ENCODE measurements at places on chromosomes 16 and 17.

DNA sequence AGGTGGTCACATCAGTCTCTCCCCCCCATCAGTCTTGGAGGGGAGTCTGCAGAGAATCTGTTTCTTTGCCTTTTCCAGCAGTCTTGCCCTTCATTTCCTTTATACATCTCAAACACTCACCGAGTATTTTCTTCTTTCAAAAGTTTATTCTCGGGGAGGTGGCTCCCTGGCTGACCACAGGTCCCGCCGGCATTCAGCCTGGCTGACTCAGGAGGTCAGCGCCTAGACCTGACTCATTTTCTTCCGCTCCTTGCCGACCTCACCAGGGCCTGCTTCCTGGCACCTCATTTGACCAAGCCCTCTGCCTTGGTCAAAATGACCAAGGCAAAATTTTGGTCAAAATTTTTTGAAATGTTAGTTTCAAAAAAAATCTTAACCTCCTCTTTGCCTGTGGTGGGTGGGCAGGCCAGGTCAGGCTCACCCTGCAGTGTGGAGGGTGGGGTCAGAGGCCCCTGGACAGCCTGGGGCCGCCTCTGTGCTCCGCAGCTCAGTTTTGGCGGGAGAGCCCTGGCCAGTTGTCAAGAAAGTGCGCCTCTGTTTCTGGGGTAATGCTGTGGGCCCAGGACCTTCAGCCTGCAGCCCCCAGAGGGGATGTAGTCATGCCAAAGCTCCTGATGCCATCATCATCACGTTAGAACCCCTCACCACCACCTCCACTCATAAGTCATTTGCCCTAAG, 165.6 kb downstream of the SPECC1 start:
- no peak for DNase-seq

DNA sequence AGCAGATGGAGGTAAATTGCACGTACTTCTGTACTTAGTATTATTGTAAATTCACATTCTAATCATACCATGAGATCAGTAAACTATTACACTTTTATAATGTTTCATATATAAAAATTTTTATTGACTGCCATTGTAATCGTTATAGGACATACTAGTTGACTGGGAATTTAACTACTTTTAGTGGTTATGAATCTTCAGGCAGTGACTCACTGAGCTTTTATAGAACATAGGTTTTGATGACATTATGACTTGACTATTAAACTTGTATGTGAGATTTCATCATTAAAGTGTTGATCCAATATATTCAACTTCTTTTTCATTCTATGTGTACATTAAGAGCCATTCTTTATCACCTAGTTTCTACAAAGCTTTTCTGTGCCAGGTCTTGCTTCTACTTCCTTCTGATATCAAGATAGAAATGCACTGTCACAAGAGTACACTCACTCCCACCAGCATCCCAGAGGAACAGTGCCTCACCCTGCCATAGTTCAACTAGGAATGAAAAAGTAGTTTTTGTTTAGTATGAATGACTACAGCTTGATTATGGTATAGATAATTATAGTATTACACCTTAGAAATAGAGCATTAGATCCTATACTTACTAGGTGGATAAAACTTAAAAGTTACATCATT, 142.4 kb upstream of the RBL2 start:
- DNase-seq, result no peak

DNA sequence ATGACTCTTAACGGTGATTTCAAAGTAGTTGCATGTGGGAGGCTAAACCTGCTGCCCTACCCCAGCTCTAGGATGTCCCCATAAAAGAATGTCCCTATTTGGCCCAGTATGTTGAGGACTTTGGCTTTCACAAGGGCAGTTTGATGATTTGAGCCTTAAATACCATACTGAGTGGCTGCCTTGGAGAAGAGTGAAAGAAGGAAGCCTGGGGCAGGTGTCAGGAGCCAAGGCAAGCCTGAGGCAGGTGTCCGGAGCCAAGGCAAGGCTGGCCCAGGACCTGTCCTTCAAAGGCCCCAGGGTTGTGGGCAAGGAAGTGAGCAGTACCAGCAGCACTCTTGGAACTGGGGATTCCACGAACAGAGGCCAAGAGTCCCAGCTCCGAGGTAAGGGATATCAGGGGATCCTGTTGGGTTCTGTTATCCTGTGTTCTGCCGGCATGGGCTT, 18.6 kb downstream of the ST6GALNAC2 start:
- DNase-seq, result no peak

DNA sequence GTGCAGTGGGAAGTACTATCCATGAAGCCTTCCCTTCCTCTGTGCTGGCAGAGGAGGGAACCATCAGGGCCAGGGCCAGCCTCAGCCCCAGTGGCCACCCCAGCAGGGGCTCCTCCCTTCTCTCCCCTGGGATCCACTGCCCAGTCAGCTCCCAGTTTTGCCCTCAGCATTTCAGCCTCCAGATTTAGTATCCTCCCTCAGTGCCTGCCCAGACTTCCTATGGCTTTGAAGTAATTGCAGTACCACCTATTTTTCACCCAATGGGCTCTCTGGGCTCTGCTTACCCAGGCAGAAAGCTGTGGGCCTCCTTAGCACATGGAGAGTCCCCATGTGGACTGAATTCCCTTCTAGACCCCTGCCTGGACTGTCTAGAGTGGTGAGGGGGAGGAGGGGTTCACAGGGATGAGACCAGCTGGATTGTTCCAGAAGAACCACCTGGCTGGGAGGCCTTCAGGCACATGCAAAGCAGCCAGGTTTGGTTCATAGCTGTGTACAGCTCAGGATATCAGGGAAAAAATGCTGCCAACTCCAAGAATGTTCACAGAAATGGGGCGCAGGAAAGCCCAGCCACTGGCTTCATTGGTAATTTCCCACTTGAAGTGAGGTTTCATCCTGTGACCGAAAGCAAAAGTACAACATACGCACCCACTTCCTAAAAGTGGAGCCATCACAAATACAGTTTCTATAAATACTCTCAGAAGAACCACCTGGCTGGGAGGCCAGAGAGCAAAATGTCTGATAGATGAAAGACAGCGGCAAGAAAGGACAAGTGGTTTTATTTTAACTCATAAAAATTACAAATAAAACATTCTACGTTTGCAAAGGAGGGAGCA, 15.2 kb upstream of the HERPUD1 start:
- no peak for DNase-seq

- peak; percentile 13 for DNase-seq
These were observed 189.4 kb upstream of the CDH8 start for GRCh38 chr16:62225675-62226074.

- DNase-seq, result no peak
These were observed 143.7 kb downstream of the PRKCB start for GRCh38 chr16:23979441-23979840.

- no peak for DNase-seq
These were observed 65.9 kb upstream of the HLF start for GRCh38 chr17:55198690-55199370.

DNA sequence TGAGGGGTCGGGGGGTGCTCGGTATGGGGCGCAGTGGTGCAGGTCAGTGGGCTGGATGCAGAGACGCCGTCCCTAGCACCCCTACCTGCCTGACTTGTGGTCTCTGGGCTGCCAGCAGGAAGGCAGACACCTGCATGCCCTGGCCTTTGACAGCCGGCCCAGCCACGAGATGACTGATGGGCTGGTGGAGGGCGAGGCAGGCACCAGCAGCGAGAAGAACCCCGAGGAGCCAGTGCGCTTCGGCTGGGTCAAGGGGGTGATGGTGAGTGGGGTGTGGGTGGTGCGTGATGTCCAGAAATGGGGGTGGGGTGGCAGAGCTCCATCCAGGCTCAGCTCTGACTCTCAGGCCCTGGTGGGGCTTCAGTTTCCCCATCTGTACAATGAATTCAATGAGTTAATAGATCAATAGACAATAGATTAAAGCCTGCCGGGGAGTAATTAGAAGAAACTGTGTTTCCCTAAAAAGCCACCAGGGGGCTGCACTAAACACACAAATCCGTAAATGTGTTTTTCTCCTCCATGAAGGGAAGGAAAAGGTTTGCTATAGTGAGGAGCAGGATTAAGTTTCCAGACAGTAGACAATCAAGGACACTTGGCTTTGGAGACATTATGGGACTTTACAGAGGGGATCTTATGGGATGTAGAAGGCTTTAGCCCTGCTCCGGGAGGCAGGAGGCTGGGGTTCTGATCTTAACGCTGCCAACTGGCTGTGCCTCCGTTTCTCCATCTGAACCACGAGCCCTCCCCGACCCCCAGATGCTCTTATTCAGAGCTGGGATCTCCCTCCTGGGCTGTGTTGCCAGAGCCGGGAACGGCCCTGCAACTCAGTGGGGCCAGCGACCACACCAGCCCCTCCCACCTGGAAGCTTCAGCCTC, 2.2 kb downstream of the SLC12A3 start:
- DNase-seq, result no peak

- DNase-seq, result no peak
These were observed 75.5 kb downstream of the RAP1GAP2 start for GRCh38 chr17:2871720-2872119.

DNA sequence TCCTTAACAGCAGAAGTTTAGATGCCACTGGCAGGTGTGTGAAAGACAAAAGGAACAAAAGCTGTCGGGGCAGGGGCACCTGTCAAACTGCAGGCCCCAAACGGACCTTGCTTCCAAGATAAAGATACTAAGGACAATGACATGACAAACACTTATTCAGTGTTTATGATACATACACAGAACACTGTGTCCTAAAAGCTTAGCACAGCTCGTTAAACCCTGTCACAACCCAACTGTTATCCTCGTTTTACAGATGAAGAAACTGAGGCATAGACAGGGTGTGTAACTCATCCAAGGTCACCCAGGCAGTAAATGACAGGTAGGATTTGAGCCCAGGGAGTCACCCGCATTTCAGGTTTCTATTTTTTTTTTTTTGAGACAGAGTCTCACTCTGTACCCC, 9.6 kb downstream of the SDK2 start:
- DNase-seq, result no peak

- no peak for DNase-seq
These were observed 14.2 kb upstream of the PEMT start for GRCh38 chr17:17605729-17606088.

DNA sequence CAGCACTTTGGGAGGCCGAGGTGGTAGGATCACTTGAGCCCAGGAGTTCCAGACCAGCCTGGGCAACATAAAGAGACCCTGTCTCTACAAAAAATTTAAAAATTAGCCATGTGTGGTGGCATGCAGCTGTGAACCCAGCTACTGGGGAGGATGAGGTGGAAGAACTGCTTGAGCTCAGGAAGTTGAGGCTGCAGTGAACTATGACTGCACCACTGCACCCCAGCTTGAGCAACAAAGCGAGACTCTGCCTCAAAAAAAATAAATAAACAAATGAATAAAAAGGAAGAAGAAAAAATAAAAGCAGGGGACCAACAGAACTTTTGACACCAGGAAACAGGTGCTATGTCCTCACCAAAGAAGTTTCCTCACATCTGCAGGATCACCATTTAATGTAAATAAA, 14.2 kb downstream of the TERF2 start:
- no peak for DNase-seq

DNA sequence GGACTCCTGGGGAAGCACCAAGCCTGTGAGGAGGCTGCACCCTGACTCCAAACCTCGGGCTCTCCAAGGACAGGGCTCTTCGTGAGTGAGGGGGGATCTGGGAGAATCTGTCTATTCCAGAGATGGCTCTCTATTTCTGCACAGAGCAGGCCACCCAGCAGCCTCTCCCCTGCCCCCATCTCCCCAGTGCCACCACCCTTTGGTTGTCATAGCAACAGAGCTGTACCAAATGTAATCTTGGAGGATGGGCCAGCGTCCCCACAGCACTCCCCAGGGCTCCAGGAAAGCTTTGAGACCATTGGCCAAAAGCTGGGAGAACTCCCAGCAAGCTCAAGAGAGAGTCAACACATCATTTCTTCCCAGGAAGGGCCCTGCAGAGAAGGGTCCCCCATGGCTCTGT, 49.3 kb downstream of the ABCC12 start:
- no peak for DNase-seq

DNA sequence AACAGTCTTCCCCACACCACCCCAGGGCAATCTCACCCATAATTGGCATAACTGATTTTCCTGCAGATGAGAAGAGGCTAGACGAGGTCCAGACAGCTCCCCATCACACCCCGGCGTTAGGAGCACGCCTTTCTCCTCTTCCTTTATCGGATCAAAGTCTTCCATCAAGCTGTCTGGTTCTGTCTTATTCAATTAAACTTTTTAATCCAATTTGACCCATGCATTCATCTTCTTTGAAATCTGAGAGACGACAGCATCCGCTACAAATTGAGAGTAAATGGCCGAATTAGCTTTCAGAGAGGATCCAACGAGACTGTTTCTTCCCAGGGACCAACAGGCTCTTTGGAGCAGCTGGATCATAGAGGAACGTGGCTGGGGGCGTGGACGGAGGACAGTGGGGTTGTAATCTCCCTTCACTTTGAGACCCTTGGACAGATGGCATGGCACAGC, 44.4 kb upstream of the GPRC5B start:
- no peak for DNase-seq

GRCh38 chr17:34756637-34757021, 177.2 kb downstream of the TMEM132E start:
- no peak for DNase-seq

- no peak for DNase-seq
These were observed 14.3 kb downstream of the JUP start for GRCh38 chr17:41772218-41772585.

GRCh38 chr16:85261657-85262557, 149.6 kb upstream of the CIBAR2 start:
- DNase-seq, result no peak

DNA sequence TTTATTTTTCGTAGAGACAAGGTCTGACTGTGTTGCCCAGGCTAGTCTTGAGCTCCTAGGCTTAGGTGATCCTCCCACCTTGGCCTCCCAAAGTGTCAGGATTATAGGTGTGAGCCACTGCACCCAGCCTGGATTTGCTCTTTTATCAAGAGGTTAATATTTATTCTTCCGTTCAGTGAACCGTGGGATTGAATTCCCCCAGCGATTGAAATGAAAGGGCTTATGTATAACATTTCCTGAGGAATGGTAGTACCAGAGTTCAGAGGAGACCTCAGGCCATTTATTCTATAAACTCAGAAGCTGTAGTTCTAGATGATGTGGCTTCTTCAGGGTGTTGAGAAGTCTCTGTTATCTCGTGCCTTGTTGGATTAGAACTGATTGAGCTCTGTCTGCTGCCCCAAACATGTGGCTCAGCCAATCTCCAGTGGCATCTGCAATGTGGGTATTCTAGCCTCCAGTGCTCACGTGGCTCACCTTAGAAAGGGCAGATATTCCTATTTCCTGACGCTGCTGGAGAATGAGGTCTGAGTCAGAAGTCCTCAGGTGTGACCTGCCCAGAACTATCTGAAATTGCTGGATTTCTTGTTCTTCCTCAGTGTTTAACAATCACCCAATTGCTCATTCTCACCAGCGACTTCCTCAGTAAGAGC, 22.5 kb downstream of the HMOX2 start:
- DNase-seq, result no peak

GRCh38 chr17:66812571-66812970, 22.3 kb upstream of the CACNG5 start:
- no peak for DNase-seq

DNA sequence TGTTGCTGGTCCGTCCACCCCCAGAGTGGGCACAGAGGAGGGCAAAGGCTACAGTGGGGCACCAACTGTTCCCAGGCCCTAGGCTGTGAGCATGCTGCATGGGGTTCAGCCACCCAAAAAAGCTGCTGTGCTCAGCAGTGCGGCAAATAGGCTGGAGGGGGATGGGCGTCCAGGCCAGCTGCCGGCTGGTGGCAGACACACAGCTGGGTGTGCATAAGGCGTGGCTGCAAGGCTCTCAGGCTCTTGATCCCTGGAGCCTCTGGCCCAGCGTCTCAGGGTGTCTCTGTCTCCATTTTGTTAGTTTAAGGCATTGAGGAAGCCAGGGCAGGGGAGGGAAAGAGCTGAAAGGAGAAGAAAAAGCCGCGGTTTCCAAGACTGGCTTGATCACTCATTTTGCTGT, 8.8 kb downstream of the RPL19 start:
- no peak for DNase-seq

- DNase-seq, result no peak
These were observed 207.7 kb downstream of the HS3ST3A1 start for GRCh38 chr17:13393841-13394710.

All from stimulated activated CD4-positive, alpha-beta T cell treated with anti-CD3 and anti-CD28 coated beads, Interleukin-12 subunit alpha, Interleukin-12 subunit beta, amount 100 ng/mL, for 24 hours (primary cell).